ENCODE measurements at places on chromosomes 6 and 20.

GRCh38 chr6:11251553-11252360 is 19.3 kb upstream of the NEDD9 start:
- no peak for DNase-seq

DNA sequence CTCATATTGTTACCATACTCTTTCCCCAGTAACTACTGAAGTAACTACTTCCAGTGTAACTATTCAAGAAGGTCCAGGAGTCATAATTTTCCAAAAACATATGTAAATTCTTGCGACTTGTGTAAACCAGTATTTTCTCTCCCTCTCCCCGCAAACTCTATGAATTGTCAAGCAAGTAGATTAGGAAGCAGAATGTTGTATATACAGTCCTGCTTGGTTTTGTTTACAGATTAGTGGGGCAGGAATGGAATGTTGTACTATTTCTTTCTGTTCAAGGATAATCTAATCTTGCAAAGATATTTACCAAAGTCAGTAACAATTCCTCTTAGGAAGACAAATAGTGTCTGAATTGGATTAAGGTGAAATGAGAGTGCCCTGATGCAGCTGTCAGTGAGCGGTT is 234.9 kb upstream of the PLN start:
- DNase-seq: no peak

DNA sequence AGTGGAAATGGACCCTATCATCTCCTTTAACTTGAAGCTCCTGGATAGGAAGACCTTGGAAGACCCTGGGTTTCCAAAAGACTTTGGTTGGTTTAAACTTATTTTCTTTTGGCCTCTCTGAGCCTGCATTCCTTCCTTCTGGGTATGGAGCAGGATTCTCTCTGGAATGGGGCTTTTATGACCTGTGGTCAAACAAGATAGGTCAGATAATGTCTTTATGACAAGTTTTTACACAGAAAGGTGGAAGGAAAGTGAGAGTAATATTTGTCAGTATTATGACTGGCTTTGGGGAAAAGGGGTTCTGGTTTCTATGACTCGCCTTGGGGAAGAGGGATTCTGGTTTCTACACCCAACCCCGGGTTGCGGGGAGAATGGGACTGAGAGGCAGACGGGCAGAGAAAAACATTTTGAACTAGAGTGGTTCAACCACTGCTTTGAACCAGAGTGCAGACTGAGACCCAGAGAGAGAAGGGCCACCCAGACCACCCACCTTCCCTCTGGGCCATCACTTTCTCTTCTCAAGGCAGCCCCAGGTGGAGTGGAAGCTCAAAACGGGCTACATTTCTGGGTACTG is 37.6 kb upstream of the KCNK5 start:
- no peak for DNase-seq

DNA sequence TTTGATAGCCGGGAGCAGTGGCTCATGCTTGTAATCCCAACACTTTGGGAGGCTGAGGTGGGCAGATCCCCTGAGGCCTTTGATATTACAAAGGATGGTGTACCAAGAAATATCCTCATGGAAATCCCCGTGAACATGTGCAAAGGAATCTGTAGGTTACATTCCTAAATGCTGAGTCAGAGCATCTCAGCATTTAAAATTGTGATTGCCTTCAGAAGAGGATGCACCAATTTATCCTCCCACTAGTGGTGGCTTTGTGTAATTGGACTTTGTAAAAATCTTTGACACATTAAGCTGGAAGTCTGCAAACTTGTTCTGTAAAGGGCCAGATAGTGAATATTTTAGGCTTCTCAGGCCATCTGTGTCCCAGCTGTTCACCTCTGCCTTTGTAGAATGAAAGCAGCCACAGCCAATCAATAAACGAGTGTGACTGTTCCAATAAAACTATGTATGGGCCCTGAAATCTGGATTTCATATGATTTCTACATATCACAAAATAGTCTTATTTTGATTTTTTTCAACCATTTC is 11.8 kb downstream of the TMEM14B start:
- DNase-seq: no peak

DNA sequence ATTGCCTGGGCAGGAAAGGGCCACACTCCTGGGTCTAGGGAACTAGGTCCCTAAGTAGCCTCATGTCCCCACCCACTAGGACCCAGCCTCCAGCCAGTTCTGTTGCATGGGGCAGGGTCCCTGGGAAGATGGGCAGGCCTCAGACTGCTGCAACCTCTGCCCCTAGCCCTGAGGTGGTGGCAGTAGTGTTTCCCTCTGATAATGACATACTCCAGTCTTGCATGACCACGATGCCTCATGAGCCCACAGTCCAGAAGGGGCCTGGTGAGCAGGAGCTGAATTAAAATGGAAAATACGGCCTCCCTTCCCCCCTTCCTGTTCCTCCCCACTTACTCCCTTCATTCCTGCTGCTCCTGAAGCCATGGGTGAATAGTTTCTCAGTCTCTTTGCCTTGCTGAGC is 36.0 kb upstream of the SCRT2 start:
- DNase-seq: no peak

GRCh38 chr6:44058617-44059358 is 68.5 kb downstream of the MRPL14 start:
- no peak for DNase-seq

- DNase-seq: no peak
Measured at GRCh38 chr6:11552442-11552841, 14.9 kb downstream of the TMEM170B start.

DNA sequence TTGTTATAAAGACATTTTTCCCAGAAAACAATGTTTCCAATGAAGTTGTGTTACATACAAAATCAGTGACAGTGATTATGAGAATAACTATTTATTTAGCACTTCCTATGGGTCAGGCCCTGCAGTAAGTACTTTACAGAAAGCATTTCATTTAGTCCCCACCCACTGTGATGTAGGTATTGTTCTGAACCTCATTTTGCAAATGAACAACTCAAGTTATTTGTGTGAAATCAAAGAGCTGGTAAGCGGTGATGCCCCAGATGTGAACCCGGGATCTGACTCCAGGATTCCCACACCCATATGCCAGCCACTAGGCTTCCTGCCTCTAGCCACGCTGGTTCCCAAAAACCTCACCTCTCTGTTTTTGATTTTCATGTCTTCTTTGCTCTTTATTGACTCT is 30.9 kb downstream of the FAXC start:
- no peak for DNase-seq

DNA sequence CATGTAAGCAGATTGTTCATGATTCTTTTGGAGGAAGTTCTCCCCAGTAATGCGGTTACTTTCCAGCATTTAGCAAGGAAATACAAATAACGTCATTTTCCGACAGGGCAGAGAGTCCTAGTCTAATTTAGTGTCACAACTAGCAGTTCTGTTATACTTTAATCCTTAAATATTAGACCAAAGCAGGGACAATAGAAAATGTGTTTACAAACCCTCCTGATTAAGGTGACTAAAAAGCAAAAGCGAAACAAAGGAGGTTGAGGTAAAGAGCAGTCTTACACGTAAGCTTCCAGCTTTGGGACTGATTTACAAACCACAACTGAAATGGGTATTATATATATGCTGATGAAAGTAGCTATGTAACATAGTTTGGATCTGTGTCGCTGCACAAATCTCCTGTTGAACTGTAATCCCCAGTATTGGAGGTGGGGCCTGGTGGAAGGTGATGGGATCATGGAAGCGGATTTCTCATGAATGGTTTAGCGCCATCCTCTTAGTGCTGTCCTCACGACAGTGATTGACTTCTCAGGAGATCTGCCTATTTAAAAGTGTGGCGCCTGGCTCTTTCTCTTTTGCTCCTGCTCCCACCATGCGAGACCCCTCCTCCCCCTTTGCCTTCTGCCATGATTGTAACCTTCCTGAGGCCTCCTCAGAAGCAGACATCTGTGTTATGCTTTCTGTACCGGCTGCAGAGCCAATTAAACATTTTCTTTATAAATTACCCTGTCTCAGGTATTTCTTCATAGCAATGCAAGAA is 81.9 kb downstream of the PLCB1 start:
- no peak for DNase-seq

DNA sequence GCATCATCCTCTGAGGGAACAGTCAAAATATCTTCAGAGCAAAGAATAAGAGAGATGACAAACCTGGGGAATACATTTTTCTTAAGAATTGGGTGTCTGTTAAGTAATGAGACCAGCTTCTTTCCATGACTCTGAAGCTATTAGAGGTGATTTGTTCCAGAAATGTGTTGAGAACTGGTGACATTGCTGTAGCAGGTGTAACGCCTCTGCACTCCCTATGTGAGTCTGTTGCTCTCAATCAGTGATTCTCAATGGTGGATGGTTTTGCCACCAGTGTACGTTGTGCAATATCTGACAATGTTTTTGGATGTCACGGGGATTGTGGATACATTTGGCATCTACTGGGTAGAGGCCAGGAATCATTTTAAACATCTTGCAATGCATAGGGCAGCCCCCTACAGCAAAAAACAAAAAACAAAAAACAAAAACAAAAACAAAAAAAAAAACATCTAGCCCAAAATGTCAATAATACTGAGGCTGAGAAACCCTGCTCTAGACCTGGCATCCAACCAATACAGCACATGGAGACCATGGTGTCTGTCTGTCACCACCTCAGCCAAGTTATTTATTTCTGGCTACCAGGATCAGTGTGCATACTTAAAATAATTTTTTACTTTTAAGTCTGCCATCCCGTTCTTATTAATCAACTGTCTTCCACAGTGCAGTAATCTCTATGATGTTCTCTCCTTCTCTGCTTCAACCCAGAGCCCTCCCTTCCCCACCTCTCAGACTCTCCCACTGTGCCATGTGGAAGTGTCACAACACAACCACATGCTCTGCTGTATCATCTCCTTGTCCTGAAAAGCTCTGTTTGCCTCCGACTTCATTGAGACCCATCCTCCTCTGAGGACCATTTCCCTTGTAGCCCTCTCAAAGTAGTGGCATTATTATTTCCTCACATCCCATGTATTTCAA is 43.7 kb downstream of the KLHL32 start:
- no peak for DNase-seq

DNA sequence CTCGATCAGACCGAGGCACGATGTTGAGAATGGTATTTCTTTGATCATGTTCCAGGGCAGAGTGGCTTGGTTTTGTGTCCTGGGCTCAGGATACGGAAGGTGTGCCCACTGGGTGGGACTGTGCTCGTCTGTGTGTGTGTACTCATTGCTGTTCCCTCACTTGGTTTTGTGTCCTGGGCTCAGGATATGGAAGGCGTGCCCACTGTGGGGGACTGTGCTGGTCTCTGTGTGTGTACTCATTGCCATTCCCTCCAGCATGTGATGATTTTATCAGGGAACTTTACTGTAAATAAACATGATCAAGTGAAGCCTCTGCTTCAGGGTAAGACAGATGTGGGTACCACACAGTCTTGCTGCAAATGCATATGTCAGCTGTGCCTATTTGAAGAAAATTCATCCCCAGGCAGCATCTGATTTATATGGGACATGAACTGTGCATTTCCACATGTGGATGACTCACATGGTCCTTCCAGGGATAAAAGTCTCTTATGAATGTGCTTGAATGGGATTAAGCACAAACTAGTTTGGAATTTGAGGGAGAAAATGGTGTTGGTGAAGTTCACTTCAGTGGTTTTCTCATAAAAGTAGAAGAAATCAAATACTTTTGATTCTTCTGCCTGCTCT is 274.3 kb downstream of the QKI start:
- no peak for DNase-seq

GRCh38 chr6:104936766-104937535 is 20.0 kb upstream of the LIN28B start:
- no peak for DNase-seq

- no peak for DNase-seq
Measured at GRCh38 chr6:76615395-76615794, 542.9 kb upstream of the IMPG1 start.

GRCh38 chr6:31339210-31339609 is 17.8 kb downstream of the HLA-B start:
- no peak for DNase-seq

- DNase-seq: no peak
Measured at GRCh38 chr20:8039042-8039441, 19.5 kb upstream of the TMX4 start.

- DNase-seq: no peak
Measured at GRCh38 chr20:48689388-48689787, 138.4 kb downstream of the PREX1 start.

- no peak for DNase-seq
Measured at GRCh38 chr6:106184629-106185028, 98.5 kb downstream of the PRDM1 start.

- no peak for DNase-seq
Measured at GRCh38 chr6:73964241-73964854, 268.3 kb downstream of the CD109 start.

DNA sequence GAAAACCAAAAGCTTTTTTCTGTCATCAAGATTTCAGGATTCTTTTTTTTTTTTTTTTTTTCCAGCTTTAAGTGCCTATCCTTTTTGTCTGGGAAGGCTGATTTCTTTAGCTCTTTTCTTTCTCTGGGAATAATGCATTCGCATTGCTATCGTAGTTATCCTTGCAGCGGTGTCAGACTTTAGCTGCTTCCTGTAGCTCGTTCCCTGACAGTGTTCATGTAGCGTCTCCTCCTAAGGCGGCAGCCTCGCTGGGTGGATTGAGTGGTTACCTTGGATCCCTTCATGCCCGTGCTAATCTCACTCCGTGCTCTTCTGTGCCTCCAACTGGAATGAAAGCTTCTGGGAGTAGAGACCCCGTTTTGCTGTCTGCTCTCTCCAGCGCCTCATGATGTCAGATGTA is 43.1 kb downstream of the UST start:
- no peak for DNase-seq

- DNase-seq: no peak
Measured at GRCh38 chr6:79610306-79611009, 20.7 kb upstream of the SH3BGRL2 start.

DNA sequence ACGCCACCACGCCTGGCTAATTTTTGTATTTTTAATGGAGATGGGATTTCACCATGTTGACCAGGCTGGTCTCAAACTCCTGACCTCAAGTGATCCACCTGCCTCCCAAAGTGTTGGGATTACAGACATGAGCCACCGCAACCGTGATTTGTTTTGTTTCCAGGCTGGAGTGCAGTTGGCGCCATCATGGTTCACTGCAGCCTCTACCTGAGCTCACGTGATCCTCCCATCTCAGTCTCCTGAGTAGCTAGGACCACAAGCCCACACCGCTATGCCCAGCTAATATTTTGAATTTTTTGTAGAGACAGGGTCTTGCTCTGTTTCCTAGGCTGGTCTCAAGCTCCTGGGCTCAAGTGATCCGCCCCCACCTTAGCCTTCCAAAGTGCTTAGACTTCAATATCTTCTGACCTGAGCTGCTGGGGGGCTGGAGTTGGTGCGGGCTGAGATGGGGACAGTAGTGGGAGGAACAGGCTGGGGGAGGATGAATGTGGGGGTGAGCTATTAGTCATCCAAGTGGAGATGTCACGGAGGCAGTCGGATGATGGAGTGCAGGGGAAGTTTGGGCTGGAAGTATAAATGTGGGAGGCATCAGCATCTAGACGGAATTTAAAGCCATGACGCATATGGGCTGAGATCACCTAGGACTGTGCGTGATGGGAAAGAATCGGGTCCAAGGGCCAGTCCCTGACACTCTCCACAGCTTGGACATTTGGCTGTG is 23.1 kb upstream of the ZMYND8 start:
- DNase-seq: no peak

- DNase-seq: no peak
Measured at GRCh38 chr6:157653521-157653920, 169.5 kb upstream of the SNX9 start.
